Cerebellum (tissue), 4 donors: ENCODE measurements at places on chromosomes 11 and 22.

DNA sequence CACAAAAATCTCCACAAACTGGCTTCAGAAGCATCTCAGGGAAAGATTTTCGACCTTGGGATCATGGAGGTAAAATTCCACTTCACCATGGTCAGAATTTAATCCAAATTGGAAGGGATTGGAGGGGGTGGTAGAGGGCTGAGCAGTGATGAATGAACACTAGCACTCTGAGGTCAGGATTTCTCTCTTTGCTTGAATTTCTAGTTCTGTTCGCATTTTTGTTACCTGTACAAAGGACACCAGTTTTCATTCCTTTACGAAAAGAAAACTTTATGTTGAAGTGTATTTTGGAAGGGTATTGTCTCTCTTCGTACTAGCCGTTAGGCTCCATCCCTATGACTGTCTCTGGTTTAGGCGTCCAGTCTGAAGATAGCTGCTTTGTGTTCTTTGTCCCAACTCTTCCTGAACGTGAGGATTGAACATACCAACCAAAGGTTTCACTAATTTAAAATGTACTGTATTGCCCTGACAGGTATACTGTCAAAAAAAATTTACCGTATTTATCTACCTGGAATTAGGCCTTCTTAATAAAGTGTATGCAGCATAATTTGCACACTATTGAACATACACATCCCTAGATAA, 772 bp downstream of the GRAP2 start:
- no peak for DNase-seq

GRCh38 chr22:30694640-30695350, at the start of gene OSBP2:
OSBP2 (plus strand) TSS chr22:30694874; CDS start chr22:30694910, 36 bp downstream.
- DNase-seq = peak; percentile 83

GRCh38 chr22:25110596-25110845, 89.1 kb upstream of the CRYBB3 start:
- no peak for DNase-seq

DNA sequence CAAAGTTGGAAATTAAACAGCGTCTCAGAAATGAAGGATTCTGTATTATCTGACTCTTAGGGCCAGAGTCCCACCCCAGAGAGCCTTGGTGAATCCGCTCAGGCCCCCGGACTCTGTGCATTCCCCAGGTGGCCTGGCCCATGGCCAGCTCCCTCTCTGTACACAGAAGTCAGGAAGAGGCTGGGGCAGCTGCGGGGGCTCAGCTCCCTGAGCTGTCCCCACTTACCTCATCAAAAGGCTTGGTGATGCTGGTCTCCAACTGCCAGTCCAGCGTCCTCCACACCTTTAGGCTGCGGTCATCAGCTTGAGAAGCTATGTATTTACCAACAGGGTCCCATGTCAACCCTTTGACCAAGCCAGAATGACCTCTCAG, 35.0 kb downstream of the HIRA start:
- no peak for DNase-seq

DNA sequence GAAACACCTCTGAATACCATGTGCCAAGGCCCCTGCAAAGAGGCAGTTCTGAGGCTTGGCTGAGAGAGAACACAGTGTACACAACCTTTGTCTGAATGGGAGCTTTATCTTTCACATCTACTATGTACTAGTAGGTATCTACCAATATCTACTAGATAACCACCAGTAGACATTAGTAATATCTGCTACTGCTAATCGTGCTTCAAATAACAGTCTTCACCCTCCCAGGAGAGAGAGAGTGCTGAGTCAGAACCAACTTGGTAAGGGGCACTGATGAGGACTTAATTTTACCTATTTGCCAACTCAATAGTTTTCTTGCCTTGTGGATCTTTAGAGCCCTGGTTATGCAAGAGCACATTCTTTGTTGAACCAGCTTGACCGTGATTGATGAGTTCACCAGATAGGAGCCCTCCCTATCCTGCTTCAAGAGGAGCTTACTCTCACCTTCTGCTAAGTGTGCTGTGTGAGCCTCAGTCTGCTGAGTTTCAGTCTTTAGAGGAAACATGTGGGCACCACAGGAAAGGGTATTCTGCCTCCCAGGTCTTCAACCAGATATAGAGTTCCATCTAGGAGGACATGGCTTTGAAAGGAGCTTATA, 967.5 kb downstream of the NTM start:
- no peak for DNase-seq

- no peak for DNase-seq
These were observed 61.0 kb upstream of the THY1 start for GRCh38 chr11:119483881-119484371.

- DNase-seq = no peak
These were observed 213.3 kb downstream of the MN1 start for GRCh38 chr22:27588268-27588667.

DNA sequence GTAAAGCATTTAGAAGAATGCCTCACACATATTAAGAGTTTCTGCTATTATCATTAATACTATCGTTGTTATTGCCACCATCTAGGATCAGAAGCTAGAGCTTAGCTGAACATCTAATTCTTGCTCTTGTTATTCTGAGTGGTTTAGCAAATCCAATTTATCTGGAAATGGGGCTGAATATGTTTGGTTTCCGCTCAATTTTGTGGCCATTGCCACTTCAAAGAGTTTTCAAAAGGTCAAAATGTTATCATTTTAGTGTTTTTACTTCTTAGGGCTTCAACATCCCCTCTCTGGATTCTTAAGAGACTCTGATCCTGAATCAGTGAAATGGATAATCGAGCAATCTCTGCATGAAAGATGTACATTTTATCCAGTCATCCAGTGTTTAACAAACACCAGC, 10.2 kb upstream of the PIK3IP1 start:
- DNase-seq = no peak

GRCh38 chr11:22130462-22131053, 62.3 kb upstream of the ANO5 start:
- DNase-seq = peak; percentile 13

- peak; percentile 85 for DNase-seq
These were observed 18.5 kb upstream of the CBX7 start for GRCh38 chr22:39170825-39171622.

DNA sequence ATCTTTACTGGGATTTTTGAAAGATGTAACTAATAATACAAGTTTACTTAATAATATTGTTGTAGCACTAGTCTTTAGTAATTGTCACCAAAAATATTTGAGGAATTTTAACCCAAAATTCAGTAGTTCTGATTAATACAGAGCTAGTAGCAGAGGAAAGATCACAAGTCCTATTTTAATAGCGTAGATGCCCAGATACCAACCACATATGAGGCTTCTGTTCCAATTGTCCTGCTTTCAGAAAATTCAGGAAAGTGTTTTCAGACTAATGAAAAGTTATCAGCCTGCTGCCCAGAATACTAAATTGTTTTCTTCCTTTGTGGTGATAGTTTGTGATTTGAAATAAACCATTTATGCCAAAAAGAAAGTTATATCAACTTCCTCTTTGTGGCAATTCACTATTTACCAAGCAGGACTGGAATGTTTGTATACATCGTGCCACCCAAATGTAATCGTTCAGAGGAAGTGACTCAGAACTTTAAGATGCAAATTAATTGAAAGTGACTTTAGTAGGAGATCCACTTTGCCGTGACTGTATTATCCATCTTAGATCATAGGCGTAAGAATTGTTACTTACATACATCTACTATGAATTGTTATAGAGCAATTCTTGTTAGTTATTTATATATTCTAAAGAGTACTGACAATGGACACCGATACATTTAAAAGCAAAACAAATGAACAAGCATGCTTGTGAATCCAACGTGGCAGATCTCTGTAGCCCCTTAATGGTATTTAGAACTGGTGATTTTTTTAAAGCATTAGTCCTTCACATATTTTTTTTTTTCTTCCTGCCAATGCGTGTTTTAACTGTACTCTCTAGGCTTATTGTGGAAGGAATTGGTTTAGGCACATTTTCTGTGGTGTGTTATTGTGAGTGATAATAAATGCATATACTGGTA, 231.0 kb downstream of the DDX10 start:
- DNase-seq = no peak

DNA sequence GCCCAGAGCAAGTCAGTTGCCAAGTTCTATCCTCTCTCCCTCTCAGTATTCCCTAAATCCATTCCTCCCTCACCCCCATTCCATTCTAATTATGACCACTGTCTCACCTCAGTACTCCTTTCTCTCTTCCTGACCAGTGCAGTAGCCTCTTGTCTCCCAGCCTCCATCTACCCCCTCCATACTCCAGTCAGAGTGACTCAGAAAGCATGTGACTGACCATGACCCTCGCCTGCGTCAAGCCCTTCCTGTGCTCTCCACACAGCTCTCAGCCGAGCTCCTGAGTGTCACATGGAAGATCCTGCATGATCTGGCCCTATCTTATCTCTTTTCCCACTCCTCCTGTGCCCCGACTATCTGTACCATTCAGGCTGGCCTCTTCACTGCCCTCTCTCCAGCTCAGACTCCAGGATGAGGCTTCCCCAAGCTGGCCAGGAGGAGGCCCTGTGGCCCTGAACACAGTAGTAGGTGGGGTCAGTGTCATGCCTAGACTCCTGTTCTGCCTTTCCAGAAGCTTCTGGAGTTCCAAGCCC, 42.6 kb downstream of the NEU3 start:
- no peak for DNase-seq

DNA sequence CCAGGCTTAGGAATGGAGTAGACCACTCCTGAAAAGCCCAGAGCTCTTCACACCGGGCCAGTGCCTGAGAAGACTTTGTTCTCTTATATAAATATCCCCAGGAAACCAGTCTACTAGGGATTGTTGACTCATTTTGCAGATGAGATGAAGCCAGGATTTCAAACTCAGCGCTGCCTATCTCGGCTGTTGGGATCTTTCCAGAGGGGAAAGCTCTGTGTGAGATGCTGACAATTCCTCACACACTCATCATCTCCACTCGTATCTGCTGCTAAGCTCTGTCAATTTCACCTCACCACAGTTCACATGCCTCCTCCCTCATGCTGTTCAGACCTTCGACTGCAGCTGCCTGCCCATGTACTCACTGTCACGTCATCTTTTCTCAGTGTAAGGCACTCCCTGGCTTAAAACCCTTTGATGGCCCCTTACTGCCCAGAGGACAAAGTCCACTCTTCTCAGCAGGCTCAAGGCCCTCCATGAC, 12.5 kb downstream of the USH1C start:
- no peak for DNase-seq

GRCh38 chr11:70710192-70710591, 311.9 kb downstream of the CTTN start:
- DNase-seq = no peak

- no peak for DNase-seq
These were observed 9.5 kb upstream of the OR5B12 start for GRCh38 chr11:58451585-58451984.

GRCh38 chr11:44165432-44165831, 70.0 kb downstream of the EXT2 start:
- no peak for DNase-seq

GRCh38 chr11:101840704-101841103, 74.1 kb upstream of the CEP126 start:
- no peak for DNase-seq

GRCh38 chr11:14414470-14415461, 55.8 kb upstream of the RRAS2 start:
- no peak for DNase-seq

DNA sequence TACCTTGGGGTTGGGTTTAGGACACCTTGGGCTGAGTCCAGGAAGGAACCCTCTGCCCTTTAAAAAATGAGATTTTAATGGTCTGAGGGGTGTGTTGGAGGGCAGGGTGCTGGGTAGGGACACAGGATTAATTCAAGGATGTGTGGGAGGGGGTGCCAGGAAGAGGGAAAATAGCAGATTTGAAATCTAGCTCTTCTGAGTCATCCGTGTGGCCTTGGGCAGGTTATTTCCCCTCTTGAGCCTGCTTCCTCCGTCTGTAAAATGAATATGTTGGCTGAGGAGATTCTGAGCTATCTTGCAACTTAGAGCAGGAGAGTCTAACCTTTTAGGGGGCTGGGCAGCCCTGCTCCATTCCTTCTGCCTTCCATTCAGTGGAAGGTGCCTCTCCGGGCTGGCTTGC, 3.0 kb downstream of the TSPAN18 start:
- peak; percentile 31 for DNase-seq

- no peak for DNase-seq
These were observed 1339.3 kb downstream of the TBC1D22A start for GRCh38 chr22:48101704-48102103.

GRCh38 chr11:79025097-79025496, 415.7 kb downstream of the TENM4 start:
- DNase-seq = no peak

- DNase-seq = no peak
These were observed 15.7 kb upstream of the MYEOV start for GRCh38 chr11:69278091-69278867.

DNA sequence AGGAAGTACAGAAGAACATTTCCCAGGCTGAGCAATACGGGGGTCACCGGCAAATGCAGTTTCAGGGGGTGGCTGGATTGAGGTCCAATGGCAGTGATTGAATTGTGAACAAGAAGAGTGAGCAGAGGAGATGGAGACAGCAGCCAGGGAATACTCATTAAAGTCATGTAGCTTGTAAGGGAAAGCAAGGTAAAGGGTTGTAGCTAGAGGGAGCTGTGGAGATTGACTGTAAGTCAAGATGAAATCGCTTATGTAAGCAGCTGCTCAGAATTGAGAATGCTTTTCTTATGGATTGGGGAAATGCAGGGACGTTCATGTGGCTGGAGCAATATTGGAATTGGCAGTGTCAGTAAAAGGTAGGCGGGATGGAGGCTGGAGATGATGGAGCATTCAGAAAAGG, 111.4 kb upstream of the TBCEL start:
- peak; percentile 8 for DNase-seq

DNA sequence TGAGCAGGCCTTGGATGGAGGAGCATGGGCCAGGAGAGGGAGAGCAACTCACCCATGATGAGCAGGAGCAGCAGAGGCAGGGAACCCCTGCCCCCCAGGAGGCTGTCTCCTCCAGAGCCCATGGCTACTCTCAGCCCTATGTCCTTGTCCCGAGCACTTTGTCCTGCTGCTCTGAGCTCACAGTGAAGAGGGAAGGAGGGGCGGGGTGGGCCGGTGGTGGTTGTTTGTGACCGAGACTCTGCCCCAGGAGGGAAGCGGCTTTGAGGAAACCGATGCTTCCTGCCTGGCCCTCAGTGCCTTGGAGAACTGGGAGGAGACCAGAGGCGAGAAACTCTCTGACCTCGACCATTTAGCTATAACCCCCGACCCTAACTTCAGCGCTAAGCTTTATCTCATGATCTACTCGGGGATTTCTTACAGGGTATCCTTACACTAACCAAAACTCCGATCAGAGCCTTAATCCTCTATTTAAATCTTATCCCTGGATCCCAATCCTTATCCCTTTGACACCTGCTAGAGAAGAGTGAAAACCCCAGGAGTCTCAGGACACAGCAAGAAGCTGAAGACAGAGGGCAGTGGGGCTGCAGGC, at the start of gene ROBO4:
ROBO4 (minus strand) TSS at position 192 of the 589 bp plus-strand sequence; CDS start at position 122, 70 bp downstream.
- DNase-seq = no peak
